Left ventricle myocardium inferior (tissue), 1 donor: ENCODE measurements at places on chromosomes 11 and 22. TPM values are rescaled to one million over a fixed set of nuclear protein-coding genes. Genes with fewer than 3 reads are reported as not detected.

MAPK8IP1 gene
- 4.6 TPM for total RNA-seq

DNA sequence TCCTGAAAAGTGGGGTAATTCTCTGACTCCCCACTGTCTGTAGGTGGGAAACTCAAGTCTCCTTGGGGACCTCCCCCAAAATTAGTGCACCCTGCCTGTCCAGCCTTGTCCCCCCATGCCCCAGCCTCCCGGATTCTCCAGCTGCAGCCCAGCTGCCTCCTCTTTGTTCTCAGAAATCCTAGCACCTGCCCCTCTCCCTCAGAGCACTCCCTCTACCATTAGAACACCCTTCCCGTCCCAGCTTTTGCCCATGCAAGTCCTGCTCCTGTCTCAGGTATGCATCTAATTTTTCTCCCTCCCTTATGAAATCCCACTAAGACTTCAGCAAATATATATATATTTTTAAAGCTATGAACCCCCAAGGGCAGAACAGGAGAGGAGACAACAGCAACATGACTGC, 37.3 kb downstream of the LRFN4 start:
- H3K36me3 ChIP-seq: no peaks in the 10 kb centered on the region
- peaks cover 4% of the 10 kb centered on the region for H3K4me1 ChIP-seq
- no peaks in the 10 kb centered on the region for H3K27me3 ChIP-seq

NAALADL1 gene
- total RNA-seq: 4.8 TPM

DNA sequence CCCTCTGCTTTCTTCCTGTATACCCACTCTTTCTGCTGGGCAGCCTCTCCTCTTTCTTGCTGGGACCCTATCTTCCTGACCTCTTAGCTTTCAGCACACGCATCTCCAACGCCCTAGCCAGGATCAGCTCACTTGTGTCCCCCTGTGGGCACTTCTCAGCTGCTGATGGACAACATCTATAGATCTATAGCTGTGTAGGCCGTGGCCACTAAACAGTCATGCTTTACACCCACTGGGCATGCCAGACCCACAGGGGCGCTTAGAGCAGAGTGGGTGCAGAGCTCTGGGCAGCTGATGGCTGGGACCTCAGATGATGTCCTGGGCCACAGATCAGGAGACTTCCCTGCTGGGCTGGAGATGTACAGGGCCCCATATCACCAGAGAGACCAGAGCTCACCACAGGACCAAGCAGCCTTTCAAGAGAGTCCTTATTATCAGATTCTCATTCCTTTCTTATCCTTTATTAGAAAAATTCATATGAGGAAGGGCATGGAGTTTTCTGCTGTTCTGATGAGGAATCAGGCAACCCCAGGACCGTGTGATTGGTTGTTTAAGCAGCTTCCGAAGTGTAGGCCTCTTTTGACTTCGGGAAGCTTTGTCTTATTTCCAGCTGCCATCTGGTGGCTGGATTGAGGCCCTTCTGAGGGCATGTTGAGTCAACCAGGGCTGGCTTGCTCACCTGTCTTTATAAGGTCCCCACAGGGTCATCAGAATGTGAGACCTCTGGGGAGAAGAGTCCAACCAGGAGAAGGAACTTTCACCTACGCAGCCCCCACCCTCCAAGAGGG, 60.5 kb downstream of the OSBP2 start:
- no peaks in the 10 kb centered on the region for H3K27me3 ChIP-seq
- peak; percentile 21 for DNase-seq
- no peak overlapping the region for H3K4me3 ChIP-seq
- H3K27ac ChIP-seq: no peak overlapping the region
- no peaks in the 10 kb centered on the region for H3K4me1 ChIP-seq

DNA sequence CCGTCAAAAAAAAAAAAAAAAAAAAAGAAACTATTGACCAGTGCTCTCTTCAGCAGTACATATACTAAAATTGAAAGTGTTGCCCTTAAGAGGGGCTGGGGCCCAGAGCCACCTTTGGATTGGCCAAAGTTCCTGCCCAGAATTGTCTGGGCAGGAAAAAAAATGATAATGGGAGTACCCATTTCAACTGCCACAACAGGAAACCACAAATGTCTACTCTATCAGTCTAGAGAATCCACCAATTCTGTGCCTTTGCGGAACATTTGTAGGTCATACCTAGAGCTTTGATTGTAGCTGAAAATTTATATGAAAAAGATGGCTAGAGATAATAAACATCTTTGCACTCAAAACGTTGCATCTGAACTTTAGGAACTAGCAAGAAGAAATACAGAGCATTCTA, 69.4 kb downstream of the FAM76B start:
- H3K36me3 ChIP-seq: no peaks in the 10 kb centered on the region
- H3K4me1 ChIP-seq: no peaks in the 10 kb centered on the region
- DNase-seq: no peak
- H3K27ac ChIP-seq: no peak overlapping the region
- H3K4me3 ChIP-seq: no peak overlapping the region
- H3K27me3 ChIP-seq: no peaks in the 10 kb centered on the region

ANAPC15 gene
- 43.9 TPM for total RNA-seq

CCDC15 gene
- total RNA-seq: 0.25 TPM

- no peaks in the 10 kb centered on the region for H3K4me1 ChIP-seq
- DNase-seq: no peak
- no peaks in the 10 kb centered on the region for H3K36me3 ChIP-seq
- no peak overlapping the region for H3K27ac ChIP-seq
- no peak overlapping the region for H3K4me3 ChIP-seq
- peaks cover 10% of the 10 kb centered on the region for H3K27me3 ChIP-seq
Measured at GRCh38 chr11:117575856-117576255, 221.2 kb downstream of the DSCAML1 start.

DNA sequence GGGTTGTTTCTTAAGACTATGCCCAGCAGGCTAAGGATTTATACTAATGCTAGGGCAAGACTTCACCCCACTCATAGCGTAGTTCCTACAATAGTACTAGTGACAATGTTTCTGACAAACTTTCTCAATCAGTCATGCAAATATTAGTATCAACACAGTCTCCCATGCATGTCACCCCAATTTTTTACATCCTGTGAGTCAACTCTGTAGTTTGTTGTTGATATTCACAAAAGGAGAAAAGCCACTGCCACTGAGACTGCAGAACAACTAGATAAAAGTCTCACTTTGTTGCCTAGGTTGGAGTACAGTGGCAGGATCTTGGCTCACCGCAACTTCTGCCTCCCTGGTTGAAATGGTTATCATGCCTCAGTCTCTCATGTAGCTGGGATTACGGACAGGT, 155.2 kb downstream of the RBFOX2 start:
- peak overlapping the region; percentile 5 for H3K27ac ChIP-seq
- H3K36me3 ChIP-seq: no peaks in the 10 kb centered on the region
- H3K4me3 ChIP-seq: no peak overlapping the region
- H3K4me1 ChIP-seq: peaks cover 78% of the 10 kb centered on the region

LARGE2 gene
- total RNA-seq: not detected

RIC3 gene
- 12.9 TPM for total RNA-seq
